ENCODE measurements at places on chromosomes 16 and 17. TPM values are rescaled to one million over a fixed set of nuclear protein-coding genes. Genes with fewer than 3 reads are reported as not detected.

- DNase-seq = no peak
Observed at GRCh38 chr17:67594115-67594880, 123.4 kb upstream of the NOL11 start.

CSH2 gene
- total RNA-seq = not detected

TAC4 gene
- not detected for total RNA-seq

RNF135 gene
- 20.0 TPM for total RNA-seq

PPP1R1B gene
- total RNA-seq = 14.8 TPM

KRTAP4-3 gene
- not detected for total RNA-seq
